ENCODE measurements at places on chromosomes 12 and 14. TPM values are rescaled to one million over a fixed set of nuclear protein-coding genes. Genes with fewer than 3 reads are reported as not detected.

PTPN6 gene
- 1.6 TPM for total RNA-seq

SLC10A1 gene
- not detected for total RNA-seq

GRCh38 chr12:125198652-125199051 is 133.4 kb downstream of the AACS start:
- DNase-seq: no peak

ABCD4 gene
- total RNA-seq: 21.2 TPM

DNA sequence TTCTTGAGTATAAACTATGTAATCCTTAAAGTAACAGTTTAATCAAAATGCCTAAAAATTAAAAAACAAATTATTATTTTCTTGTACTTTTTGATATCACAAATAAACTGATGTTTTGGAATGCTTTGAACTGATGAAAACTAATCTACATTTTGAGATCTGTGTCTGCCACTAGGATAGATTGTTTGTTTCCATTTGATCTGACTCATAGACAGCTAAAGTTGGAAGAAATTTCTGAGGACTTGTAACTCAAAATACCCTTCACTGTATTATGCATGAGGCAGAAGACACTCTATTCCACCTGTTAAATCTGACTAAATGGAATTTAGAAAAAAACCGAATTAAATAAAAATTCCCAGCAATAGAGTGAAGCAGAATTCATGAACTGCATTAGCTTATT is 1400.0 kb upstream of the FLRT2 start:
- no peak for DNase-seq

GRCh38 chr14:49904270-49904669 is 11.4 kb downstream of the ARF6 start:
- no peak for DNase-seq
